ENCODE measurements at places on chromosomes 7 and 10.

DNA sequence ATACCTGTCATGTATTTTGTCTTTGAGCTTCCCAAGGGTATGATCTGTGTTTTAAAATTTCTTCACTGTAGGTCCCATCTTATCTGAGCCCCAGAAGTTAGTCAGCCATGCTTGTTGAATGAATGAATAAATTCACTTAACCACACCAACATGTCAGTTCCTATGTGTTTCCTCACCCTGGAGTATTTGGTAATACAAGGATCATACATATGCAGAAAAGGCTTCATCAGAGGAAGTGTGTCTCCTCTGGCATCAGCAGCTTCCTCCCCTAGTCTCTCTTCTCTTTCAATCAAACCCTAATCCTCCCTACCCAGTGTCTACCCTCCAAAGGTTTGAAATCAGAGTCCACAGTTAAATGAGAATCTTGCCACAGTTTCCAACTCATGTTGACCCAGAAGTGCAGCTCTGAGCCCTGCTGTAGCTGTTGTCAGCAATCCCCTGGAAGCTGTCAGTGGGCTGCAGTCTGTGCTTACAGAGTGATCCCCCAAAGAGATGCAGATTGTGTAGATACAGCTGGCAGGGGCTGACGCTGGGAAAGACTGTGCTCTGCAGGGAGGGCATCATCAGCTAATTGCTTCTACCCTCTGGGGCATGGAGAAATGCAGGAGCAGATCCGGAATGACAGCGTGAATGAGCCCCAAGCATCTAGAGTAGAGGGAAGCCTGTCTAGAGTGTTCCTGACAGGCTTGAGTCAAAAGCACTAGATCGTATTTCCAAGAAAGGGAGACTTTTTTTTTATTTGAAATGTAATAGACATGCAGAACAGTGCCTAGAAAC, 105.0 kb upstream of the WDR11 start:
- DNase-seq, result no peak

DNA sequence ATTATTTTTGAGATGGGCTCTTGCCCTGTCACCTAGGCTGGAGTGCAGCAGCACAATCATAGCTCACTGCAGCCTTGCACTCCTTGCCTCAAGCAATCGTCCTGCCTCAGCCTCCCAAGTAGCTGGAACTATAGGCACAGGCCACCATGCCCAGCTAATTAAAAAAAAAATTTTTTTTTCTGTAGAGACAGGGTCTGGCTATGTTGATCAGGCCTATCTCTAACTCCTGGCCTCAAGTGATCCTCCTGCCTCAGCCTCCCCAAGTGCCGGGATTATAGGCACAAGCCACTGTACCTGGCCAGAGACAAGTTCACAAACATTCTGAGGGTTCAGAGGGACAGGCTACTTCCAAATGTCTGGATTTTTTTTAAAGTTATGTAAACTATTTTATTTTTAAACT, 32.1 kb upstream of the PURB start:
- DNase-seq, result no peak

- DNase-seq, result no peak
Measured at GRCh38 chr7:135743907-135744731, 4.5 kb downstream of the FAM180A start.

DNA sequence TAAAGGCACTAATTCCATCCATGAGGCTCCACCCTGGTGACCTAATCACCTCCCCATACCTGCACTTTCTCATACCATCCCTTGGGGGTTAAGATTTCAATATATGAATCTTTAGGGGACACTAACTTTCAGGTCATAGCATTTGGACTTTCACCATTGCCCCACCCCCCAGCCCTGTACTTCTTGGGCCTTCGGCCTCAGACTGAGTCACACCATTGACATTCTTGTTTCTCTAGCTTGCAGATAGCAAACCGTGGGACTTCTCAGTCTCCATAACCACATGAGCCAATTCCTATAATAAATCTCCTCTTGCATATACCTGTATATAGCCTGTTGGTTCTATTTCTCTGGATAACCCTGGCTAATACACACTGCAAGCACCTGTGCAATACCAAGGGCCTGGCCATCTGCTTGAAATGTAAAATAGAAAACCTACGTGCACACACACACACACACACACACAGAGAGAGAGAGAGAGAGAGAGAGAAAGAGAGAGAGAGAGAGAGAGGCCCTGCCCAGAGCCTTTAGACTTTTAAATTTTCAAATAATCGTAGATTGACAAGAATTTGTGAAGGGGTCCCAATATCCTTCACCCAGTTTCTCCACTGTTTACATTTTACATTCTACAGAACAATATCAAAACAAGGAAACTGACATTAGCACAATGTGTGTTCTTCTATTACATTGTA, 25.3 kb downstream of the ANXA8 start:
- no peak for DNase-seq

GRCh38 chr10:26931223-26931622, 70.5 kb upstream of the ABI1 start:
- no peak for DNase-seq

GRCh38 chr10:71392292-71392691, 4.4 kb upstream of the CDH23 start:
- no peak for DNase-seq

- no peak for DNase-seq
Measured at GRCh38 chr10:27620430-27621397, 116.6 kb downstream of the RAB18 start.

DNA sequence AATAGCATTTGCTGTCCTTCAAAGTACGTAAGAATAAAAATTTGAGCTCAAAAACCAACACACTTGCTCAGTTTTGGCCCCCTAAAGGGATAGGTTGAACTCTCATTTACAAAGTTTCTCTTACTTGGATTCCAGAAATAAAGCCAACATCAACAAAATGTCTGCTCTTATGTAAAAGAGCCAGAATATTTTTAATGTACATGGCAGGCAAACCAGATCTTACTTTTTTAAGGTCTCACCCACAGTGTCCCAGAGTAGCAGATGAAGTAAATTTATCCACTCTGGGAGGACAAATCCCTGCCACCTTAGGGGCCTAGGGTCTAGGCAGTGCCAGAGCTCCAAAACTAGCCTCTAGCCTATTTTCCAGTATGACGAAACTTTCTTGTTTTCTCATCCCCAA, 159.6 kb downstream of the SKAP2 start:
- DNase-seq, result no peak

DNA sequence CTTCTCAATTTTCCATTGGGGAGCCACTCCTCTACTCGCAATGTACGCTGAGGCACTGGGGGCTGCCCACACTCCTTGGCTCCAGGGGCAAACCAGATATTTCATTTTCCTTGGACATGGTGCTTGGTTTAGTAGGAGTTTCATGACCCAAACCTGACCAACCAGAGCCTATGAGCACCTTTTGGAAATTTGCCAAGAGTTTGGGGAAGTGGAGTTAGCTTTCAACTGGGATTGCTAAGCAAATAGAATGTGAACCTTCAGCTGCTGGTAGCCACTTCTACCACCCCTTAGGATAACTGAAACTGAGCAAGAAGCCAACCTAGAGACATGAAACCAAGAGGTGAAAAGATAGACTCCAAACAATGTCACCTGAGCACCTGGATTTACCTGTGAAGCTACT, 74.9 kb upstream of the COL13A1 start:
- DNase-seq, result no peak

- DNase-seq, result no peak
Measured at GRCh38 chr7:151705636-151706276, 171.2 kb downstream of the PRKAG2 start.

- DNase-seq, result no peak
Measured at GRCh38 chr10:13329565-13329964, 18.5 kb downstream of the SEPHS1 start.

GRCh38 chr10:102621443-102622325, 22.6 kb upstream of the TRIM8 start:
- no peak for DNase-seq

DNA sequence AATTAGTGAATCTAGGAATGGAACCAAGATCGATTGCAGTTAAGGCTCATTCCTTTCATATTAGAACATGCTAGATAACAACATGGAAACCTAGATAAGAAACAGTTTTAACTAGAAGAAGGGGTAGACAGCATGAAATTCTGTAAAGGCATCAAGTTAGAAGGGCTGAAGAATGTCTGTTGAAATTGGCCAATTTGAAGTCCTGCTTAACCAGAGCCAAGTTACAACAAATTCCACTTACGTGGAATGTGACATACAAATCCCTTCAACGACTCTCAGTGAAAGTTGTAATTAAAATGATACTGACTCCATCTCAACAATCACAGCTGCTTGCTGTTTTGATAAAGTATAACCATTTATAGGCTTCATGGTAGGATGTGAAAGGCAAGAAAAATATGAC, 1065.7 kb downstream of the DNAJB9 start:
- no peak for DNase-seq

DNA sequence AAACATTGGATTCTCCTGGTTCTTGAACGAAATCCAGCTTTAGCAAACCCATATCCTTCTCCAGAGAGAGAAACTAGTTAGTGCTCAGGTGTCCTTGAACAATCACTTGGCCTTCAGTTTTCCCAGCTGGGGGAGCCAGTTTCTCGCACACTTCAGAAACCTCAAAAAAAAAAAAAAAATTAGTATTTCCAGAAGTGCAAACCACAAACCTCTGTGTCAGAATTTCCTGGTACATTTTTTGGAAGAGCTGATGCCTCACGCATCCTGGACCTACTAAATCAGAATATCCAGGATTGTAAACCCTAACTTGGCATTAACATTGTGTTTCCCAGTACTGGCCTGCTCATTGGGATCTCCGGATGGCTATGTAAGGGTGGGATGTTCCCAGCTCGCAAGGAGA, 143.4 kb upstream of the EGR2 start:
- DNase-seq, result no peak

GRCh38 chr7:116528008-116528789, 3.4 kb downstream of the CAV1 start:
- DNase-seq, result peak; percentile 27

GRCh38 chr7:27840313-27840712, 100.4 kb downstream of the TAX1BP1 start:
- DNase-seq, result no peak

GRCh38 chr7:84137812-84138211, 56.8 kb downstream of the SEMA3A start:
- no peak for DNase-seq

- DNase-seq, result no peak
Measured at GRCh38 chr10:4990217-4990616, 13.4 kb downstream of the AKR1C2 start.

DNA sequence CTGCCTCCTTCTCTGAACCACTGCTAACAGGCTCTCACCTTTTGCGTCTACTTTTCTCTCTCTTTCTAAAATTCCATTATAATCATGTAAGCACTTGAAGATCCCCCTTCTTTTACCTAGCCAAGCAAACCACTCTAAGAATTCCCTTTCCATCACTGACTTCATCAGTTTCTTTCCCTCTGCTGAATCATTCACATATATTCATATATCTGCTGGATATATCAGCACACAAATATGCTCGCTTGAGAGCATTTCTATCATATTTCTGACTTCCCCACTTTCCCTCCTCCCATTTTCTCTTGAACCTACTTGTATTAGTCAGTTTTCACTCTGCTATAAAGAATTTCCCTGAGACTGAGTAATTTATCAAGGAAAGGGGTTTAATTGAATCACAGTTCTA, 84.2 kb upstream of the LRRN3 start:
- no peak for DNase-seq

GRCh38 chr10:76492678-76493472, 1061.5 kb downstream of the LRMDA start:
- DNase-seq, result no peak

DNA sequence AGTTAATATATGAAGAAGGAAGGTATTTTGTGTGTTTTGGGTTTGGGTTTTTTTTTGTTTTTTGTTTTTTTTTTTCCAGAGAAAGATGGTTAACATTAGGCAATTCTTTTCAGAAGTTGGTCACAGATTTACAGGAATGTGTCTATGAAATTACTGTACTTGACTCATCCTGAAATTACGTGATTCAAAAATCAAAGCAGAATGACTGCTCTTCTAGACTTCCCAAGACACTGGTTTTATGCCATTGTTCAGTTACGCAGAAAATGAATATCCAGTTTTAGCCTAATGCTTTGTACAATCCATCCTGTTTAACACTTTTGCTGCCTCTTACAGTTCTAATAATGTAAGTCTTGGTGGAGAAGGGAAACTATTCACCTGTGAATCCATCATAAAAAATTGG, 39.7 kb upstream of the CELF2 start:
- DNase-seq, result no peak

DNA sequence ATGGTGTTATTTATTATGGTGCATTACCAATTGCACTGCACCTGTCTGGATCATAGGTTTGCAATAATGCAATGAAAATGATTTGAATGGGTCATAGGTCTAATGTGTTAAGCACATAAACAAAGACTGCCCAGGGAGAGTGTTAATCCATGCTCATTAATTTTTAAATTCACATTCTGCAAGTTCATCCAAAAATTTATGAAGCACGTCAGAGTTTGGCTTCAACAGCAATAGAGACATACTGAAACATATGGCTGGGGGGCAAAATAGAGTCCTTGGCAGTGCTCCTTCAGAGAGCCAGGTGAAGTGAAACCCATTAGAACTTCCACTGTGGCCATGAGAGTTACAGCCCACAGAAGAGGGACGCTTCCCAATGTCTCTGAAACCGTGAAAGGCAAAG, 441.1 kb downstream of the POM121L12 start:
- no peak for DNase-seq

GRCh38 chr10:113520261-113520660, 32.6 kb upstream of the HABP2 start:
- no peak for DNase-seq

DNA sequence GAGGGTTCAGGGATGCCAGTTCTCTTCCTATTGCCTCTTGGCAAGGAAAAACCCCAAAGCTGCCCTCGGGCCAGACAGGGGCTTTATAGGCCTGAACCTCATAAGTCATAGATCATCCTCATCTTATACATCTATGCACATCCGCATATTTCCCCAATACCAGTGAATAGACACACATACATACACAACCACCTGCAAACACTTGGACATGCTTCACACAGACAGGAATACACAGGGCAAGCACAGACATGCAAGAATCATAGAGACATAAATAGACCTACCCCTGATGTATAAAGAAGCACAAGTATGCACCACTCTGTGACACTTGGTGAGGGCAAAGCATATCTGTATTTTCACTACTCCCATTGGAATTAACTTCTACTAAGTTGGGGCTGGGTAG, 30.7 kb downstream of the MBL2 start:
- no peak for DNase-seq

DNA sequence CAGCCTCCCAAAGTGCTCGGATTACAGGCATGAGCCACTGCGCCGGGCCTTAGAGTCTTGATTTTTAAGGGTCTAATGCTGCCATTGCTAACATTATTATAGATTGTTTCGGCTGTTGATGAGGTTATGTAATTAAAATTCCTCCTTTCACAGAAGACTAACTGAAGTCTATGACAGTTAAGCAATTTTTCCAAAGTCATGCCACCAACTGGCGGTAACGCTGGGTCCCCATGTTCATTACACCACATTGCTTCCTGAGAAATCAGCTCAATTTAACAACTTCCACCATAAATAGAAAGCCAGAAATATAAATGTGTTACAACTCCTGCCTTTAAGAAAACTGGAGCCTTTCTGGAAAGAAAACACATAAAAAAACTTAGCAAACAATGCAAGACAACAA, 3.5 kb downstream of the ERLIN1 start:
- DNase-seq, result no peak

- no peak for DNase-seq
Measured at GRCh38 chr10:3198900-3199299, 26.3 kb upstream of the PITRM1 start.

GRCh38 chr7:51702673-51703072, 386.1 kb upstream of the COBL start:
- no peak for DNase-seq

GRCh38 chr10:58322072-58322834, 12.6 kb upstream of the UBE2D1 start:
- DNase-seq, result peak; percentile 18

Data from tibial nerve (tissue), 4 donors.